ENCODE measurements at places on chromosomes 7 and 10.

GRCh38 chr7:63025815-63026214 lies 972.8 kb upstream of the ZNF722 start:
- DNase-seq: no peak

GRCh38 chr7:158106272-158106671 lies 481.4 kb downstream of the PTPRN2 start:
- no peak for DNase-seq

DNA sequence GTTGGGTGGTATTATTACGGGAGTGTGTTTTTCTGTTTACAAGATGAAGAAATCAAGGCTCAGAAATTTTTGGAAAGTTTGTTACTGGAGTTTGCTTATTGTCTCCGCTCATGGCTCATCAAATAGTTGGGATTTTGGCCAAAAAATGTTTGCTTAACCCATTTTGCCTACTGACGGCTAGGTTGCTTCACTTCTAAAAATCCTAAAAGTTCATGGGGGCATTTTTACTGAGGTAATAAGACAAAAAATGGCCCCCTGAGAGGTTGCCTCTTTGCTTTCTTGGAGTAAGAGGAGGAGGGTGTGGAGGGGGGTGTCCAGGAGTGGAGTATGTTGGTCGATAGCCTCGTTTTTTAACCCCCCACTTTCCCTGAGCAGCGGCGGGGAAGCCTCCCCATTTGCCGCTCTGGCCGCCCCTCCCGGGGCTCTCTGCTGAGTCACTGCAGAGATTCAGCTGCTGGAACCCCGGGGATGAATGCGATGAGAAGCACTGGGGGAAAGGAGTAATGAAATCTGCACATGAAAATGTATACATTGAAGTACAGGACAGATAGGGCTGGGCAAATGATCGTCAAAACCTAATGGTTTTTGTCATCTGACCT lies 1.5 kb downstream of the MEST start:
- no peak for DNase-seq

GRCh38 chr7:156123362-156123761 lies 311.1 kb upstream of the SHH start:
- no peak for DNase-seq

DNA sequence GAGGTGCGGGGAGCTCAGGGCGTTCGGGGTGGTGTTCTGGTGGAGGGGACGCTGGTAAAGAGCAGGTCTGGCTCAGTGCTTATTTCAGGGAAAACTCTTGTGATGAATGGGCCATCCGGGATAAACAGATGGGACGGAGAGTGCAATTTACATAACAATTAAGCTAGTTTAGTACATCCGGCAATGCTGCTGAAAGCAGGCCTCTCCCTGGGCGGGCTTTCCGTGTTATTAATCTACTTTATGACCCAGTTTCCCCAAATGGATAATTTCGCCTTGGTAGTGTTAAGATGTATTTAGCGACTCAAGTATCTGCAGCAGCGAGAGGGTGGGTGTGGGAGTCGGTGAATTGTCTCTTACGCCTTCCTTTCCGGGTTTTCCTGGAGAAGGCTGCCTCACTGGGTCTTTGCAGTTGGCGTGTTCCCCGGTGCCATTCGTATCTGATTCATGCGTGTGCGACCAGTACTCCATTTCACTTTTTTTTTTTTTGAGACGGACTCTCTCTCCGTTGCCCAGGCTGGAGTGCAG lies 25.2 kb downstream of the FOXK1 start:
- DNase-seq: no peak

GRCh38 chr10:119658274-119658673 lies 7.1 kb downstream of the BAG3 start:
- DNase-seq: no peak

GRCh38 chr7:39880556-39880955 lies 69.5 kb upstream of the CDK13 start:
- no peak for DNase-seq

DNA sequence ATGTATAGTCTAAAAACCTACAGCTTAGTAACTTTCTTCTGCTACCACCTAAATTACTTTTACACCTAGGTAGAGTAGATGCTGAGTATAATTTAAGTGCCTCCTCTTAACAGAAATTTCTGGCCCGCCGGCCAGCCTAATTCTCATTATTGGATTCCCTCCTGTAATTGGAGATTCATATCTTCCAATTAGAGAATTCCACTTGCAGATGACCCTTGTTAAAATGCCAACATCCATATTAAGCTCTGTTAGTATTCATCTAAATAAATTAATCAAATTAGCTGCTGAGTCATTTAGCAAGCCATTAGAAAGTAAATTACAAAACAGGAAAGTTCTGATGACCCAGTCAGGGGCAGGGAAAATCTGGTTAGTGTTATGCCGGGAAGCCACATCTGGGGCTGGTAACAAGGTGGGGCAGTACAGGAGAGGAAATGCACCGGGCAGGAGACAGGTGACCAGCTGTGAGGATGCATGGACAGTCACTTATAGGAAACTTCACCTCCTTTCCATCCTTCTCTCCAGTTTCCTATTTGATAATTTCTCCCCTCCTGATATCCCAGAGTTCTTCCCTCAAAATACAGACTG lies 82.8 kb downstream of the ORC5 start:
- no peak for DNase-seq

DNA sequence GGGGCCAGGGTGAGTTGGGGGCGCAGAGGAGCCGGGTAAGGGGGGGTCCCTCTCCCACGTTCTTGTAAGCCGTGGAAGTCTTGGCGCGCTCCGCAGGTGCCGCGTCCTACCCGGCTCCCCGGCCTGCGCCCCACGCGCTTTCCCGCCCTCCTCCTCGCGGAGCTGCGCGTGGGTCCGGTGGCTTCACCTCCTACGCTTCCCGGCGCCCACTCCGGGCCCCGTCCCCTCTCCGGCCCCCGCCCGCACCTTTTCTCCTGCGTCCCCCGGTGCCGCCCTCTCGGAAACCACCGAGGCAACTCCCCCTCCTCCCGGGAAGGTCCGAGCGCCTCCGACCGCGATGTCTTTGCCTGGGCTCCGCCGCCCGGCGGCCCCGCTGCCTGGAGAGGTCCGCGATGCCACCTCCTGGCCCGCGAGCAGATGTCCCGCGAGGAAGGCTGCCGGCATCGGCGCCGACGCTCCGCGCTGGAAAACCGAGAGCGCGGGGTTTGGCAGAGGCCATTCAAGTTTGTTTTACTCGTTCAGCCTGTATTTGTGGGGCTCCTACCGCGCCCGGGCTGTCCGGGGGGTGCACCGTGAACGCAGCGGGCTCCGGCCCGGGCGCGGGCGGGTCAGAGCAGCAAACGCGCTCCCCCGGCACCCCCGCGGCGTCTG lies 2.4 kb upstream of the NKX6-2 start:
- DNase-seq: no peak

DNA sequence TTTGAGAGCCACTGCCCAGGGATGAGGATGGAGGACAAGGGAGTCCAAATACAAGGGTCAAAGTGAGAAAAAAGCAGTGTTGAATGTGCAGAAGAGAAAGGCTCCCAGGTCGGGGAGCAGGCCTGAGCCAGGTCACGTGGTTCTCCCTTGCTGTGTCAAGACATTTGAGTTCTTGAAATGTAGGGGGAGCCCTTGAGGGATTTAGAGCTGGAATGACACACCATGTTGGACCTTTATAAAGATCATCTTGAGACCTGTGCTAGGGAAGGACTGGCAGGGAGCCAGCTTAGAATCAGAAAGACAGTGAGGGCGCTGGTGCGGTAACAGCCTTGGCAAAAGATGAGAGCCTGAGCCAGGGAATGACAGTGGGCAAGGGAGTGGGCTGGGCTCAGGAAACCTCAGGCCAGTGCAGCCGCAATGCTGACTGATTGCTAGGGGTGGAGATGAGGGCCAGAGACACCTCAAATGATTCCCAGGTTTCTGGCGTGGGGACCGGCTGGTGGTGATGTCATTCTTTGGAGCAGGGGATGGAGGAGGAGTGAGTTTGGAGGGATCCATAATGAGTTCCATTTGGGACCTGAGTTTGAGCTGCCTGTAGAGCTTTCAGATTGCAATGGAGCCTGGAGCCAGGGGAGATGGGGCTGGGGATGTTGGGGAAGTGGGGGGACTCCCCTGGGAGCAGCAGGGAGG lies 120.1 kb downstream of the PTPN20 start:
- DNase-seq: no peak

DNA sequence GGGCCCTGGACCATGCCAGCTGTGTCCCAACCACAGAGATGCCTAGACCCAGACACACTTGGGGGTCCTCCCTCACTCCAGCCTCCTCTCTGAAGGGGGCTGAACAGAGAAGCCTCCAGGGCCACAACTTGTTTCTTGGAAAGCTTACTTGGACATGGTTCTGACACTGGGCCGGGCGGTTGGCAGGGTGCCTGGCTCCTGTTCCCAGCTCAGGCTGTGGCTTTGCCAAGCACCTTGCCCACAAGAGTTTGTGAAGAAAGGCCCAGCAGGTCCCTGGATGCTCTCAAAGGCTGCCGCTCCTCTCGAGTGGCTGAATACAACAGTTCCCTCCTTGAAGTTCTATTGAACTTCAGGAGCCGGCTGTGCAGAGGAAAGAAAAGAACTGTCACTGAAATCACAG lies 181.6 kb downstream of the PTPN20 start:
- no peak for DNase-seq

- DNase-seq: no peak
These were observed 736 bp upstream of the ITIH5 start for GRCh38 chr10:7667262-7668141.

DNA sequence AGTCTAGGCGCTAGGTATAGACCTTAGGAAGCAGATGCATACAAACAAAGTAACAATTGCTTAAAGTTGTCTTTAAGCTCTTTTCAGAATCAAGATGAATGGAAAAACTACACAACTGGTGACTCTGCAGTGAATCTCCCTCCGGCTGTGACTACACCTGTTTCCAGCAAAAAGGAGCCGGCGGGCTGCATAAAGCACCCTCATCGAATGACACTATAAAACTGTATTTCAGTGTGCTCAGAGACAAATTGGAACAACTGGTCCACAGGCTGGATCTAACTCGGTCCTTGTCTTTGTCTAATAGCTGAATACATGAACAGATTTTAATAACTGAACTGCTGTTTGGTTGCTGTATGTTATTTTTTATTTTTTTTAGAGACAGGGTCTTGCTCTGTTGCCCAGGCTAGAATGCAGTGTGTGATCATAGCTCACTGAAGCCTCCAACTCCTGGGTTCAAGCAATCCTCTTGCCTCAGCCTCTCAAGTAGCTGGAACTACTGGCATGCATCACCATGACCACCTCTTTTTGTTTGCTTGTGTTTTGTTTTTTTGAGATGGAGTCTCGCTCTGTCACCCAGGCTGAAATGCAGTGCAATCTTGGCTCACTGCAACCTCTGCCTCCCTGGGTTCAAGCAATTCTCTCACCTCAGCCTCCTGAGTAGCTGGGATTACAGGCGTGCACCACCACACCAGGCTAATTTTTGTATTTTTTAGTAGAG lies 64.2 kb upstream of the SVIL start:
- no peak for DNase-seq

GRCh38 chr7:80941208-80941758 lies 22.4 kb upstream of the SEMA3C start:
- DNase-seq: no peak

DNA sequence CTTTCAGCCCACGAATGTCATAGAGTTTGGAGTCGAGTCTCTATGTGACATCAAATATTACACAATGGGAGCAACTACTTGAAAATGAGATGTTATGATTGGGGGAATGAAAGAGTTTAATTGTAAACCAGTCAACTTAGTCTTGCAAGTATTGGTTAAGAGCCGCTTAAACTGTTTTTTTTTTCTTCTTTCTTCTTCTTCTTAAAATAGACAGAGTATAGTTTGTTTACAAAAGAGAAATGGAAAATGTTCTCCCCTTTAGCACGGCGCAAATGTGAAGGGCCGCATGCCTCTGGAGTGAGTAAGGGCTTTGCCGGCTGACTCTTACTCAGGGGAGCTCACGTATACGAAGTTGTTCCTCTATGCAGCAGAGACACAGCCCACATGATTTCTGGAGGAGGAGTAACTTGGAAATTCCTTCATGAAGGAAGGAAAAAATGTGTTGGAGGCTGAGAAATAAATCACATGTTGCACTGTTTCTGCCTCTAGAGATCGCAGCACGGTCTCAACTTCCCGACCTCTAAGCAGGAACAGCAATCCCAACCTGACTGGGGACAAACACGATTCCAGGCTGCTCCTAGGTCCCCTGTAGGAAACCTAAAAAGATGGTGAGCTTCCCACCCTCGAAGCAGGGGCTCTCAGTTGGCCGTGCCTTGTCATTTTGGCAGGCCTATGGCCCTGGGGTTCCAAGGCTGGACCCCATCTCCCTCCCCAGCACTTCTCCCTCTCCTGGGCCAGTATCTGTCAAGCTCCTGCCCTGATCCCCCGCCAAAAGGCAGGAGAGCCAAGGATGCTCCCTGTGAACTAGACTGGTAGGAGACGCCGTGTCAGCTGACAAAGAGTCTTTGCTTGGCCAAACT lies 44.8 kb downstream of the MYOF start:
- no peak for DNase-seq

GRCh38 chr10:48697821-48698764 lies 13.4 kb downstream of the WDFY4 start:
- no peak for DNase-seq

- no peak for DNase-seq
These were observed 25.4 kb downstream of the CYP2C9 start for GRCh38 chr10:94963901-94964300.

DNA sequence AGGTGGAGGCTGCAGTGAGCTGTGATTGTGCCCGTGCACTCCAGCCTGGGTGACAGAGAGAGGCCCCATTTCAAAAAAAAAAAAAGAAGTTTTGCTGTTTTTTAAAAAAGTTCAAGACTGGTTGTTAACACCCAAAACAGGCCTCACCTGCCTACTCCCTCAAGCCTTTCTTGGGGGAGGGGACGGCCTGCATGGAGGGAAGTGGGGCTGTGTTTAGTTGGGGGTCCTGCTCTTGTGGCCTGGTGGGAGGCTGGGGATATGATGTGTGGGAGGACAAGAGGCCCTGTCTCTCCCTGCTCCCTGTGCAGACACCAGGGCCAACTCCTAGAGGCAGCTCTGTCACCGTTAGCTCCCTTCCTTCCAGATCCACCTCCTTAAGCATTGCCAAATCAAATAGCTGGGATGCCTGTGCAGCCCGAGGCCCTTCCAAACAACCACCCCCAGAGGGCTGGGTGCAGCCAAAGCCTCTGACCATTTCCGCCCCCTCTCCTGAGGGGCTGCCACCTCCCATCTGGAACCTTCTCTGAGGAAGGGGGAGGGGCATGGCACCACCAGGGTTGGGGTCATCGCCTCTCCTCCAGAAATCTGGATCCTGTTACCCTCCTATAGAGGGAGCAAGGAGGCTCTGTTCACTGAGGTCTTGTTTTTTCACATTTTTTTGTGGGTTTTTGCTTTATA lies 32.9 kb upstream of the ANKRD2 start:
- DNase-seq: no peak

- DNase-seq: no peak
These were observed 133.4 kb downstream of the ABCA13 start for GRCh38 chr7:48304641-48305040.

DNA sequence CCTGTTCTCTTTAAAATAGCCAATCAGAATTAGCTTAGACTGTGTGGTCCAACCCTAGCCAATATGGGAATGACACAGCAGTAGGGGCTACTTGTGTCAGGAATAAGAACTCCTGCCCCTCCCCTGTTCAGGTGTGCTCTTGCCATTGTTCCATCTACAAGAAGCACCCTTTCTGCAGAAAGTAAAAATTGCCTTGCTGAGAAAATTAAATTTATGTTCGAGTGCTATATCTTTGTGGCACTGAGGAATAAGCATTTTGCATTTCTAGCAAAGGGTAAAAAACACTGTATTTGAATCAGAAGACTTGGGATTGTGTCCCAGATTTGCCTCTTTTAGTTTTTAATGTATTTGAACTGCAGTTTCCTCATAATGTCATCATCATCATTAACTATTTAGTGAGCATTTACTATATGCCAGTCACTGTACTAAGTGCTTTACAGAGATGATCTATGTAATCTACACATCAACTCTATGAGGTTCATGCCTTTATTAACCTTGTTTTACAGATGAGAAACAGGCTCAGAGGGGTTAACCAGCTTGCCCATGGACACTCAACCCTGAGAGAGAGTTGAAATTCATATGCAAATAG lies 28.9 kb upstream of the XRCC2 start:
- no peak for DNase-seq
